Activated CD4-positive, alpha-beta T cell treated with anti-CD3 and anti-CD28 coated beads, Interleukin-2, amount 50 U/mL, for 4 hours (primary cell): ENCODE measurements at places on chromosomes 5 and 9.

DNA sequence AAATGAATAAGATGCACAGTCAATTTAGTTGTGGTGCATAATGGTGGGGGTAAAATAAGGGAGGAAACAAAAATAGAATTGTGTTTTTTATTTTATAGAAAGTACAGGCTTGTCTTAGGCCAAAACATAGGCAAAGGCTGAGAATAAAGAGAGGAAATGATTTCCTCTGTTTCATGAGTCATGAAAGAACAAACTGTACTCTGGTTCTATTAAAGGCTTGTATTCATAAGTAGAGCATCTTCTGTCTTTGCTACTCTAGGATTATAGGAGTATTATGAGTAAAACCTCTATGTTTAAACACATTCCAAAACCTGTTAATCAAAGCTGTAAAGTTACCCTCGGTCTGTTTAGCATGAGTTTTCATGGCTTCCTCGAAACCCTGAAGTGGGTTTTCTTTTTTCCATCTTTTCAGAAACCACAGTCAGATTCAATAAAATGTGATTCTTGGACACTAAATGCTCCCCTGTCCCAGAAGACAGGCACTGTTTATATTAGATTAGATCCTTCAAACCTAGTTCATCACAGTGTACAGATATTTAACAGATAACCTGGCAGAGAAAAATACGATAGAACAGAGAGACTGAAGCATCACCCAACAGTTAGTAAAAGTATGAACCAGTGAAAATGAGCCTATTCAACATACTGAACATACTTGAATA is 473.9 kb upstream of the CYLC2 start:
- no peak for DNase-seq

DNA sequence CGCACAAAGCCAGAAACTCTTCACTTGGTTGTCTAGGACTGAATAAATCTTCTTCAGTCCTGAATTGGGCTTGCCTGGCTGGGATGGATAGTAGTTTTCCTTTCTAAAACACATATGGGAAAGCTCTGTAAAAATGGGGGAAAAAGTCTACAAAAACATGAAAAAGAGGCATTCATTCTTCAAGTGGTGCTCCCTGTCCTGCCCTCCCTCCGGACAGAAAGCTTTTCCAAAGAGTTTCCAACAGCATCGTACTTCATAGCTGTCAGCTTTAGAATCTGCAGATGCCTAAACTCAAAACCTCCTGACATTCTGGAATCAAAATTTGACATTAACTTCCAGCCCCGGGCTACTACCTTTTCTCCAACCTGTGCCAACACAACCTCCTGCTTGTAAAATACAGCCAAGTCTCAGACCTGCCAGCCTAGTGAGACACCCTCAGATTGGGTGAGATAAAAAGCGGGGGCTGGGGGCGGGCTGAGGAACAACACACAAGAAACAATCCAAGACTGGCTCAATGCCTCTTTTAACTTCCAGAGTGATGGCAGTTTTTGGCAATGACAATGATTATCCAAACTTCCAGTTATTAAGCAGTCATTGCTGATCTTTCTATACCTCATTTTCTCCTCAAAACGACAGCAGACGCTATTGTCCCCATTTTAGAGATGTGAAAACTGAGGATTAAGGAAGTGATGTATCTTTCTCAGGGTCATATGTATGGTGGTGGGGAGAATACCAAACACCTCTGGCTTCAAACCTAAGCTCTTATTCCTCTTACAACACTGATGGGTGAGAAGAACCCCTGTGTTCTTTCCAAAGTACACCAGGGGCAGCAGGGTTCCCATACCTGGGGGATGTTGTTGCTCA is 1.3 kb downstream of the TNC start:
- DNase-seq = no peak

- no peak for DNase-seq
Measured at GRCh38 chr9:101032426-101032825, 3.9 kb downstream of the PLPPR1 start.

- no peak for DNase-seq
Measured at GRCh38 chr5:96854067-96854466, 22.2 kb upstream of the ERAP2 start.
